Dermis blood vessel endothelial cell (primary cell): ENCODE measurements at places on chromosomes 5 and 9.
A peak's percentile ranks its signal among the peaks of the same experiment; 100 is the strongest.

DNA sequence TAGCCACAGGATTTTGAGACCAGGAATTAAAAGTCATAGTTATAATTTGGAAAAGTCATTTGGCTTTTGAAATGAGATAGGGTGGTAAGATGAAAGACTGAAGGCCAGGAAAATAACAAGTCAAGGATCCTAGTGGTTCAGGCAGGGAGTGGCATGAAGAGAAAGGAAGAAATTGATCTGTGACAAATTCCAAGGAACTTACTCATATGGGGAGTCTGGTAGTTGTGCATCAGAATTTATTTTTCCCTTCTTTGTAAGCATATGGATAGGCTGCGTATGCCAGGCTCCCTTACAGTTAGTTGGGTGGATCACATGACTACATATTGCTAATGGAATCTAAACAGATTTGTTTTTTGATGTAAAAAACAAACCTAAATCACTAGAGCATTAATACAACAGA, 21.0 kb downstream of the ISL1 start:
- no peak for DNase-seq

DNA sequence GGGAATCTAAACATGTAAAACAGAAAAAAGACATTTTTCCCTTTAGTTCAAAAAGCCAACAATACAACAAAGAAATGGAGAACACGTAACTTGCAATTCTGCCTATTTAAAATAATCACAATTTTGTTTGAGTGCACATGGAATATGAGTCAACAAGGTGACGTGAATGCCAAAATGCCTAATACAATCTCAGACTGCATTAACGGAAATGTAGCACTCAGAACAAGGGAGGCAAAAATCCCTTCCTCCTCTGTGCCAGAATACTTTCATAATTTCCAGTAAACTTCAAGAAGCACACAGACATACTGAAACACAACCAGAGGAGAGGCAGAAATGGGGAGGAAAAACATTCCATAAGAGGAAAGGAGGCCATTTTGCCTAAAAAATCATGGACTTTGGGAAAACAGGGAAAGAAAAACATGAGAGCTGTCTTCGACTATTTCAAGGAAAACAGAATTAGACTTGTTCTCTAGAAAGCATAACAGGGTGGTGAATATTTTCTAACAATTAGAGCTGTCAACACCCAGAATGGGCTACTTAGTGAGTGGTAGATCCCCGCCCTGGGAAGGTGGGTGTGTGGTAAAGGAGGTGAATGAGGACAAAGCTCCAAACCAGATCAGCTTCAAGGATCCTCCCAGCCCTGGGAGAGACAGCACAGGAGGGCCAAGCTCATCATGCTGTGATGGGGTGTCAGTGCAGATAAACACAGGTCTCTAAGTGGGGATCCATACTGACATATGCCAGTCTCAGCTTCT, 48.2 kb downstream of the ABCA1 start:
- DNase-seq, result peak; percentile 37

GRCh38 chr5:54769746-54770145, 215.6 kb downstream of the ESM1 start:
- DNase-seq, result no peak

DNA sequence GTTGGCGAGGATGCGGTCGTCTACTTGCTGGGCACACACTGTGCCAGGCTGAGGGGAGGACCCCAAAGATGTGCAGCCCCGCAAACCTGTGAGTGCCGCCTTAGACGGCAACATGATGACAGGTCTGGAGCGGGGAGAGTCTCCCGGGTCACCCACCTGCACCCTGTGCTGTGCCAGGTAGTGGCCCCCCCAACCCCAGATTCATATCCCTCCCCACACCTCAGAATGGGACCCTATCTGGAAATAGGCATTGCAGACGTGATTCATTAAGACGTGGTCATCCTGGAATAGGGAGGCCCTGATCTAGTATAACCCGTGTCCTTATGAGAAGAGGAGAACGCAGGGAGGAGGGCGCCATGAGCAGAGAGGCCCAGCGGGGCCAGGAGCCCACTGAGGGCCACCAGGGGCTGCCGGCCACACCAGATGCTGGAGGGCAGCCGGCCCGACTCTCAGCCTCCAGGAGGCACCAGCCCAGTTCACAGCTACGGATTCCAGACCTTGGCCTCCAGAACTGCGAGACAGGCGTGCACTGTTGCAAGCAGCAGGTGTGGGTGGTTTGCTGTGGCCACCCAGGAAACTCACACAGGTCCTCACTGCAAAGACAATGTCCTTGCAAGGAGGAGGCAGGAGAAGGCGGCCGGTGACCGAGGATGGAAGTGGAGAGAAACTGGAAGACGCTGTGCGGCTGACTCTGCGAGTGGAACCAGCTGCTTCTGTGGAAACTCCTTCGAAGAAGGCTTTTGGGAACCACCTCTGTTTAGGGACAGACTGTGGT, 131.9 kb upstream of the LPCAT1 start:
- DNase-seq, result no peak

DNA sequence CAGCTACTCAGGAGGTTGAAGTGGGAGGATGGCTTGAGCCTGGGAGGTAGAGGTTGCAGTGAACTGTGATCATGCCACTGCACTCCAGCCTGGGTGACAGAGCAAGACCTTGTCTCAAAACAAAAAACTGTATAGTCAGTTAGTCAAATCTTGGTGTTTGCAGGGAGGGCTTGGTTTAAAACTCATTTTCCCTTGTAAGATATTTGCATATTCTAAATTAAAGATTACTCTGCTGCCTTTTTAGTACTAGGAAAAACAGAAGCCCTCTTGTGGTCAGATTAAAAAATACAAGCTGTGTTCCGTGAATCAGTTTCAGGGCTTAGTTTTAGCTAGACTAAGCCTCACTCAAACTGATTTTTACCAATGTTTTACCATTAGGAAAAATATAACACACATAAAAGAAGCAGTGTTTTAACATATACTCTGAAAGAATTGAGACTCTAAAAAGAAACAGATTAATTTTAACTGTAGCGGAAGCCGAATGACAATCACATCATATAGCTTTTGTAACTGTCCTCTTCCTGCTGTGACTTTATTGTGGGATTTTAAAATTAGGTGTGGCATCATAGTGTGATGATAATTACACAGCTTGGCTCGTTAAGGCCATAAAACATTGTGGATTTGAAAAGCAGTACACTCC, 84.9 kb upstream of the BASP1 start:
- peak; percentile 73 for DNase-seq

- DNase-seq, result no peak
These were observed 22.1 kb downstream of the FAM170A start for GRCh38 chr5:119651486-119651885.

GRCh38 chr9:34381323-34381722, 4.6 kb upstream of the MYORG start:
- no peak for DNase-seq

DNA sequence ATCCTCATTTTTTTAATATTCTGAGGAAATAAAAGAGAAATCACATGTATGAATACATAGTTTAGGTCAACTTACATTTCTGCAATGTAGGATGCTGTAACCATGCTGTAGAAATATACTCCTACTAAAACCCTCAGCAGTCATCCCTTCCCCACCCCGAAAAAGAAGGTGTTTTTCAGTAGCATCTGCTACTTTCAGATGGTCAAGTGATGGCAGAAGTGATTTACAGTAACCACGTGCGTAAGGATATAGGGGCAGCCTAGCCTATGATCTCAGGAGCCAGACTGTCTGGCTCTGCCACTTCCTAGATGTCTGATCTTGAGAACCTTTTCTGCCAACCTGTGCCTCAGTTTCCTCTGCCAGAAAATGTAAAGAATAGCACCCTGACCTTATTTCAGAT, 26.0 kb upstream of the SYK start:
- DNase-seq, result no peak

GRCh38 chr9:119334745-119335144, 34.5 kb downstream of the BRINP1 start:
- DNase-seq, result no peak

GRCh38 chr9:137232101-137232500, 1.4 kb downstream of the SLC34A3 start:
- DNase-seq, result no peak

DNA sequence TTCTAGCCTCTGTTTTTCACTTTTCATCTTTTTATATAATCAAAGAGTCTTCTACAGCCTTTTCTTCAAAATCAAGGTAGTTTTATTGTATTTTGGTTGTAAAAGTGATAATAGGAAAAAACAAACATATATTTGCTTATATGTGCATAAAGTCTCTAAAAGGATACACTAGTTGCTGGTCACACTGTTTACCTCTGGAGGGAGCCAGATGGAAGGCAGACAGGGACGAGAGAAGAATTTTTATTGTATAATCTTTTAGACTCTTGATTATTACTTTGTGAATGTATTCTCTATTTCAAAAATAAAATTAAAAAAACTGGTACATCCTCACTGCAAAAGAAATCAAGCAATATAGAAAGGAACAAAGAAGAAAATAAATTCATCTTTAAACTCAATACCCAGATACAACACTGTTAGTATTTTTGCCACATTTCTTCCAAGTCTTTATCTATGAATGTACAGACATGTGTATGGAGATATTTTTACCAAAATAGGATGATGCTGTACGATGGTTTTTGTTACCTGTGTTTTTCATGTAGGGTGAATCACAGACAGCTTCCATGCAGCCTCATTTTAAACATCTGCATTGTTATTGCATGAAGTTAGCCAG, 6.1 kb upstream of the RNF183 start:
- DNase-seq, result peak; percentile 71

GRCh38 chr9:22216730-22217172, 207.6 kb upstream of the CDKN2B start:
- no peak for DNase-seq

DNA sequence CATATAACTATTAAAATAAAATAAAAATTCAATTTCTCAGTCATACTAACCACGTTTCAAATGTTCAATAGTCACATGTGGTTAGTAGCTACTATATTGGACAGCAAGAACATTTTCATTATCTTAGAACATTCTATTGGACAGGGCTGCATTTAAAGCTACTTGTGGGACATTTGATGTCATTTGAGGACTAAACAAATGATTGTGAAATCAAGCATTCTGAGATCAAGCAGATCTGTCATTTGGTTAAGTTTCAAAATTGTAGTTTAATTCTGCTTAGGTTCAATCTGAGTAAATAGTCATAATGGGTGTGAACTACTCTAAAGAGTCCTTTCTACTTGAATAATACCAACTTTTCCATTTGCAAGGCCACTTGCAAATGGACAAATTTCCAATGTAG, 226.9 kb upstream of the C9orf72 start:
- no peak for DNase-seq

DNA sequence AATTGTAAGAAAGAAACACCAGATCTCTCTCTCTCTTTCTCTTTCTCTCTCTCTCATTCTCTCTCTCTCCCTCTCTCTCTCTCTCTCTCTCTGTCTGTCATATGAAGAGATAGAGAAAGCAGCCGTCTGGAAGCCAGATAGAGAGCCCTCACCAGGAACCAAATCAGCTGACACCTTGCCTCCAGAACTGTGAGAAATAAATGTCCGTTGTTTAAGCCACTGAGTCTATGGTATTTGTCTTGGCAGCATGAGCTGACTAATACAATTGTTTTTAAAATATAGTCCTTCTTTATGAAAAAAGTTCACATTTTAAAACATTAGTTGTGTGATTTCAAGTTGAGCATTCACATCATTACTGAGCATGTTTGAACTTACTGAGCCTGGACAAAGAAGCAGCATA, 275.6 kb downstream of the CETN3 start:
- no peak for DNase-seq

DNA sequence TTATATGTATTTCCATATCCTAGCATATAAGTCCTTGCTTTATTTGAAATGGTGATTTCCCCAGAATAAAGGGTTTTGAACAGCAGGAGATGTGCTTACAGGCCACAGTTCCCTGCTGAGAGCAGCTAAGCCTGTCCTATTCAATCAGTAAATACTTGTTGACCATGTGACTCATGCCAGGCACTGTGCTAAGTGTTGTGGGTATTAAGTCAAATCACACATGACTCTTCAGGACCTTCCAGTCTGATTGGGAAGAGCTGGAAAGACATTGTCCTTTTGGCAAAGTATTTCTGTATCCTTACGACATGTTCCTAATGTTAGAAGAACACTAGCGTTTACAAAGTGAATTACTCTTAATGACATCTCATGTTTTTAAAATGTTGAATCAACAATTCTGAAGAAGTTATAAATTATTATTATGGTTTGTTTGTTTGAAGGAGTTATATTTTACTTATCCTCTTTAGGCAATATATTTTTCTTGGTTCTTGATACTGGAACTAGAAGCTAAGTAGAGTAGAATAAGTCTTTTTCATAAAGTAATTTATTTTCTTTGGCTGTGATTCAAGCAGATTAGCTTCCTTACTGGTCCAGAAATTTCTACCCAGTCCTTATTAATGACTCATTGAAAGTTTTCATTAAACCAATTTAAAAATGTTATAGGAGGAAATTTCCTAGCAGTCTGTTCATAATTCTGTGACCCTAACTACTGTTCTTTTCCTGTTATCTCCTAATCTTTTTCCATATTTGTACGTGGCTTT, 82.1 kb downstream of the GAPVD1 start:
- peak; percentile 61 for DNase-seq

DNA sequence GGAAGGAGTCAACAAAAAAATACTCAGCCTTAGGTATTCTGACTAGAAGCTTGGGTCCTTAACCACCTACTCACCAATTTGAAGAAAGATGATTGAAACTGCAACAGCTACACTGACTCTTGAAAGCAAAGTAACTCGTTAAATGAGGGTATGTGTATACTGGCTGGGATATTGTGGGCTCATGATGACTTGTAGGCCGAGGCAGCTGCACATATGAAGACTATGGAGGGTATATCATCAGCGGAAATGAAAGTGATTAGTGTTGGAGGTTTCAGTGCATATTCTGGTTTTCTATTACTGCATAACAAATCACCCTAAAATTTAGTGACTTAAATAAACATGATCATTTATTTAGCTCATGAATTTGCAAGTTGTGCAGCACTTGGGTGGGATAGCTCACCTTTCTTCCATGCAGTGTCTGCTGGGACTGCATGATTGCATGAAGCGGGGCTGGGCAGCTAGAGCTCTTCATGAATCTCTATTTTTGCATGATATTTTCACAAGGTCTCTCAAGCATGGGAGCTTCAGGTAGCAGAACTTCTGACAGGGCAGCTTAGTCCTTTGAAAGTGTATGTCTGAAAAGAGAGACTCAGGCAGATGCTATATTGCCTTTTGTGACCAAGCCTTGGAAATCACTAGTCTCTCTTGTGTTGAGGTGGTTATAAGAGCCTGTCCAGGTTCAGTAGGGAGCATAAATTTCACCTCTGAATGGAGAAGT, 96.1 kb upstream of the CDKN2B start:
- DNase-seq, result no peak

GRCh38 chr5:80097451-80097850, 62.3 kb downstream of the THBS4 start:
- no peak for DNase-seq

DNA sequence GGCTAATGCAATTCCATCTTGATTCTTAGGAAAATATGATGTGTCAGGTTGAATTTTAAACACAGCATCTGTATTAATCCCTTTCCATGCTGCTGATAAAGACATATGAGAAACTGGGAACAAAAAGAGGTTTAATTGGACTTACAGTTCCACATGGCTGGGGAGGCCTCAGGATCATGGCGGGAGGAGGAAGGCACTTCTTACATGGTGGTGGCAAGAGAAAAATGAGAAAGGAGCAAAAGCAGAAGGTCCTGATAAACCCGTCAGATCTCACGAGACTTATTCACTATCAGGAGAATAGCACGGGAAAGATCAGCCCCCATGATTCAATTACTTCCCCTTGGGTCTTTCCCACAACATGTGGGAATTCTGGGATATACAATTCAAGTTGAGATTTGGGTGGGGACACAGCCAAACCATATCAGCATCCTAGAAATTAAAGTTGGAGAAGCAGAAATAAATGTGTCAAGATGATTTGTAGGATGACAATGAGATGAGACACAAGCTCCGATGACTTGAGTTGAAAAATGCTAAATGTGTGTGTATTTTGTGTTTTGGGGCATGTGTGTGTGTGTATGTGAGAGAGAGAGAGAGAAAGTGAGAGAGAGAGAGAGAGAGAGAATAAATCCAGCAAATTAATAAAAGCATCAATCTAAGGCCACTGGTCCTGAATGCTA, 48.5 kb upstream of the ANKRD55 start:
- DNase-seq, result no peak
